ENCODE measurements at places on chromosomes 3 and 15.

GRCh38 chr3:170761103-170761502 lies 108.9 kb downstream of the RPL22L1 start:
- no peak for DNase-seq

GRCh38 chr15:66952756-66953522 lies 112.5 kb upstream of the SMAD3 start:
- DNase-seq = no peak

DNA sequence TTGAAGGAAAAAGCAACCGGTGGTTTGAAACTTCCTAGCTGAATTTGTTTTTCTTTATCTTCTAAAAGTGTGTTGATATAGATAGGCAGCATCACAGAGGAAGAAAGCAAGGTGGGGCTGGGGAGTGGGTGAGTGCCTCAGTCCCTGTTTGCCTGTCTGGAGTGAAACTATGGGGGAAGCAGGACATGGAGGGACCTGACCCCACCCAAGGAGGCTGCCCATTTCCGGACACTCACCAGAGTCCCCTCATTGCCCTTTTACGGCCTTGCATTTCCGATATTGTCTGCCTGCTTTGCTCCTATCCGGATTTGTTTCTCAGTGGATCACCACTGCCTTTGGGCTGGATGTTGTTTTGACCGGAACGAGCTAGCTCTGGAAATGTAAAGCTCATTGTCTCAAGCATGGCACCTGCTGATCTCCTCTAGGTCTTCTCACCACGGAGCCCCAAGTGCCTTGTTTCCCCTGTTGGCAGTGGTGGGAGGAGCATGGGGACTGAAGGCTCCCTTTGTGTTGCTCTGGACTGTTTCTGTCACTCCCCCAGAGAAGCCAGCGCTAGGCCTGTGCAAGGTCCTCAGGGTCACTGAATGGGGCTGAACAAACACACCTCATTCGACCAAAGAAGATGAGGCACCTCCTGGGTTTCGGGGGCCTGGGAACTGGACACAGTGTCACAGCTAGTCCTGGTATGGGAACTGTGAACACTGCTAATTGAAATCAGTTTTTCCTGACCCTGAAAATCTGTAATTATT lies 7.0 kb downstream of the CLDN11 start:
- DNase-seq = no peak

DNA sequence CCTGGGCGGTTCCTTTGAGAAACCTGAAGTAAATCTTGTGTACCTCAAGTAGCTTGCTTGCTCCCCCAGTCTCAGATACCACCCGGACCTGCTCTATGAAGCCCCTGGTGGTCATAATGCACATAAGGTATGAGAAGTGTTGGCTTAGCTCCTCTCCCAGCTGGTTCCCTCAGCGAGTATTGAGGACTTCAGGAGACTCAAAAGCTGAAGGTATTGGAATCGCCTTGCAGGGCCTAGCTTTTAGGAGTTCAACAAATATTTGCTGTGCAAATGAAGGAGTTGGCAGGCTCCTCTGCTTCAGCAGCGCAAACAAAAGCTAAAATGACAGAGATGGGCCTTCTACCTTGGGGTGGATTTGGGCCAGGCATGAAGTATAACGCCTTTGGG lies 1.7 kb downstream of the CMTM8 start:
- DNase-seq = no peak

GRCh38 chr15:34786206-34786605 lies 9.1 kb downstream of the ACTC1 start:
- DNase-seq = no peak
